ENCODE measurements at places on chromosomes 5 and 9.

GRCh38 chr5:89480406-89481007 is 597.5 kb upstream of the MEF2C start:
- no peak for DNase-seq

DNA sequence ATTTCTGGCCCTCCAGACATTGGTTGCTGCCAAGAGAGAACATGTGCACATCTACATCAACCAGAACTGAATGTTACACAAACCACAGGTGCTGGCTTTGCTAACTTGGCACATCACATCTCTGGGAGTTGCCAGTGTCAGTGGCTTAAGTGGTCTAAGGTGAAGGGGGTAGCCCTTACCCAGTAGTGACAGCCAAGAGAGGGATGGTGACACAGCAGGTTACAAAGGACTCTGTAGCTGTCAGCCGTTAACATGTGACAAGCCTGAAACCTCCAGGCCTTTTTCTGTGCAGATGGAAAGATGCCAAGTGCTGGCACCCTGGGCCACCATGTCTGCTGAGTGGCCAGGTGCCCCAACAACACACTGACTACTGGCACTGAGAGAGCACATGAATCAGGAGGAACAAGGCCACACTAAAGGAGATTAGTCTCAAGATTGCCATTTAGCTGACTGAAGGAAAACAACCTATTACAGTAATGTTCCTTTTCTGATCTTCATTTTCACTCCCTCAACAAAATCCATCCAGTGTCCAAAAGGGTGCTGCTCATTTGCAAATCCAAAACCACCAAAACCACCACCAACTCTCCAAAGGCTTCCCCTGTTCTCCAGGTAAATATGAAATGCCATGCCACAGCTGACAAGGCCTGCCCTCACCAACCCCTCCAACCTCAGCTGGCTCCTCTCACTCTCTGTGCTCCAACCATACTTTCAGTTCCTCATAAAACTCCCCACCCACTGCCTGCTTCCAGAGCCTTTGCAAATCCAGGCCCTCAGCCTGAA is 20.2 kb downstream of the SIL1 start:
- DNase-seq = peak; percentile 64

GRCh38 chr5:149036970-149037369 is 25.9 kb downstream of the SH3TC2 start:
- no peak for DNase-seq

GRCh38 chr5:57302164-57302563 is 128.3 kb downstream of the GPBP1 start:
- DNase-seq = no peak

- no peak for DNase-seq
These were observed 87.3 kb upstream of the PCSK5 start for GRCh38 chr9:75803130-75803529.

- no peak for DNase-seq
These were observed 31.2 kb upstream of the CLPTM1L start for GRCh38 chr5:1375871-1376810.

- DNase-seq = no peak
These were observed 5.8 kb downstream of the BRD9 start for GRCh38 chr5:886716-887325.

DNA sequence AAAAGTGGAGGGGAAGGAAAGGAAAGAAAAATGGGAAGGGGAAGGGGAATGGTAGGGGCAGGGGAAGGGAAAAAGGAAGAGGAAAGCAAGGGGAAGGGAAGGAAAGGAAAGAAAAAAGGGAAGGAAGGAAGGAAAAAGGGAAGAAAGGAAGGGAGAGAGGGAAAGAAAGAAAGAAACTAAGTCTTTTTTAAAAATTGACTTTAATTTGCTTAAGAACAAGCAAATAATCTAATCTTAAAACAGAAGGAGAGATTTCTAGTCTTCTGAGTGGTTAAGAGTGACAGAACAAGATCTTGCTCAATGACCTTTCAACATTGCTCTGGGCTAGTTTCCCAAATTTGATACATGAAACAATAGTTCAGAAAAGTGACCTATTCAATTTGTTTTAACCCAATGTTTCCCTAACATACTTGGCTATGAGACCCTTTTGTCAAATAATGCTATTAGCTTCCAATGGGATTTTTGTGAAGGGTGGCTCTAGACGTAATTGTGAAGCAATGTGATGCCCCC is 33.4 kb upstream of the GLIS3 start:
- DNase-seq = no peak

DNA sequence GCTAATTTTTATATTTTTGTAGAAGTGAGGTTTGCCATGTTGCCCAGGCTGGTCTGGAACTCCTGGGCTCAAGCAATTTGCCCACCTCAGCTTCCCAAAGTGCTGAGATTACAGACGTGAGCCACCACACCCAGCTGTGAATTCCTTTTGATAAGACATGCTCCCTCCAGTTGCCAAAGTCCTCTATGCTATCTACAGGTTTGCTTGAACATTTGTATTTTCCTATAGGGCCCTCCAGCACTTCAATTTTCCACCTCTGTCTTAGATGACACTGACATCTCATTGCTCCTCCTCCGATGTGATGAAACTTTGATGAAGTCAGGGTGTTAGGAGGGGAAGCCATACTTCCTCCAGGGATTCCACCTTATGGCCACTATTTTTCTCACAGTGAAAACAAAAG is 25.2 kb upstream of the CTSV start:
- no peak for DNase-seq

- no peak for DNase-seq
These were observed 434.0 kb upstream of the C9orf72 start for GRCh38 chr9:28007097-28007817.

DNA sequence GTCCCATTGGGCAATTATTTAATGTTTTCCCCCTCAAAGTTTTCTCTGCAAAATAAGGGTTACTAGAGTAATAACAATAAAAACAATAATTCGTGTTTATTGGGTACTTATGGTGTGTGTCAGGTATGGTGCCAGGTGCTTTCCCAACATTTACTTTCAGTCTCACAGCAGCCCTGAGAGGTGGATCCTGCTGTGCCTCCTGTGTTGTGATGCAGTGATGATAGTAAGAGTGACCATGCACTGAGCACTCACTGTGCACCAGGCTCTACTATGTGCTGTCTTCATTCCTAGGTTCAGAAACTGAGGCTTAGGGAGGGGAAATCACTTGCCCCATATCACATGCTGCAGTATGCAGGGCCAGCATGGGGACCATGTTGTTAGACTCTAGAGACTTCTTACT is 15.5 kb downstream of the OTULINL start:
- DNase-seq = no peak

DNA sequence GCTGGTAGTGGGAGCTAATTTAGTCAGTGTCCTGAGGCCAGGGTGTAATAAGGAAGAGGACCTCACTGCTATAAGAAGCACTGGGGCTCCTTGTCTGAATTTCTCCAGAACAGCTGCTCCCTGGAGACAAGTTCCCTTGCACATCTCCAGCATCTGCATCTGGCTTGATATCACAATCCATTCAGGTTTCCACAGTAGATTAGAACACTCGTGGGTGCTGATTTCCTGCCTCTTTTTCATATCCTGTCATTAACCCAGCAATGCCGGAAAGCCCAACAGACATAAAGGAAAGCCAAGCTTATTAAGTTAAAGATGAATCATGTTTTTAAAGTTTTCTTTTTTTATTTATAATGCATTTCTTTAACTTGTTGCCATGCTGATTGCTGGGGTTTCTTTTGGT is 232.3 kb upstream of the WWC1 start:
- DNase-seq = no peak

DNA sequence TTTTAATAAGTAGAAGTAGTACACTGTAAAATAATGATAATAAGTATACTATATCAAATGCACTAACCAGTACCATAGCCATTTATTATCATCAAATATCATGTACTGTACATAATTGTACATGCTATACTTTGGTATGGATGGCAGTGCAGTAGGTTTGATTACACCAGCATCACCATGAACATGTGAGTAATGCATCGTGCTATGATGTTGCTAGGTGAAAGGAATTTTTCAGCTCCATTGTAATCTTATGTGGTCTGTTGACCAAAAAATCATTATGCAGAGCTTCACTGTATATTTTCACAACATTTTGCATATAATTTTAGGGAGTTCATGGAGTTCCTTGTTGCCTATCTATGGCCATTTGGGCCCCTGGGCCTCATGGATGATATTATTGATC is 72.2 kb upstream of the HMHB1 start:
- no peak for DNase-seq

GRCh38 chr9:92254381-92255337 is 38.8 kb downstream of the IARS1 start:
- no peak for DNase-seq

DNA sequence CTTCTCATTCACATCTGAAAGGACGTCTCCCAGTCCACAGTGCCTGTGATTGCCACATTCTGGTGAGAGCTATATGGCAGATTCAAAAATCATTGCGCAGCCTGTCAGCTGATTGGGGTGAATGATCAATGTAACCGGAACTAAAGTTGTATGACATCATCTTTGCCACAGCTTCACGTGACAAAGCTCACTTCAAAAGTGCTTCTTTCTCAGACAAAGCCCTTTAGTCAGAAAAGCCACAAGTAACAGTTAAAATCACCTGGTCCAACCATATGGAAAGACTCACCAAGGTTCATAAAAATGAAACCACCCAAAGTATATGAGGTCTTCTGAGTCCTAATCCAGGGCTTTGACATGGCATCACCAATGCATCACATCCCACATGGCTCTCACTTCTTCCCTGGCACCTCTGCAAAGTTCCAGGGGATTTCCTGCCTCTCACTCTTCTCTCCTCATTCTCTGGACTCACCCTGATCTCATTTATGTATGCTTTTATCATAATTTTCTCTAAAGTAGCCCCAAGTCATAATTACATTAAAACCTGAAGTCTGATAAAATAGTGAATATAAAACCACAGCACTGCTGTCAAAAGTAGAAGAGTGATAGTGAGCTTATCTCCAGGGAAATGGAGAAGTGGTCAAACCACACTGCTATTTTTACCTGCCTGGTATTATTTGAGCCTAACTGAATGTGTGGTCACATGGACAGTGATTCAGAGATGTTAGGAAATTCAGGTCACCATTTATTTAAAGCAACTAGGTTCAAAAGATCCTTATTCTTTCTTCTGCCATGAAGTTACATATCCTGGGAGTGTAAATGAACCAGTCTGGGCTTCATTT is 193.1 kb upstream of the PTGER4 start:
- DNase-seq = no peak

- no peak for DNase-seq
These were observed 74.1 kb upstream of the CCL21 start for GRCh38 chr9:34783951-34784487.

- DNase-seq = no peak
These were observed 68.0 kb upstream of the FANCC start for GRCh38 chr9:95385521-95385920.

Data from NCI-H2081 treated with DMSO at 0.1 percent for 48 hours (cell line).